Stomach (tissue), 19 donors: ENCODE measurements at places on chromosomes 3 and 15. TPM values are rescaled to one million over a fixed set of nuclear protein-coding genes. Genes with fewer than 3 reads are reported as not detected.

Gene COL8A1
- 5.9 TPM for total RNA-seq

Gene GOLGA6B
- total RNA-seq, result not detected

Gene GRK7
- 0.29 TPM for total RNA-seq

Gene CHRD
- total RNA-seq, result 9.9 TPM

Gene TMCO5A
- total RNA-seq, result not detected

Gene SERINC4
- not detected for total RNA-seq

Gene SYNPR
- 1.0 TPM for total RNA-seq

DNA sequence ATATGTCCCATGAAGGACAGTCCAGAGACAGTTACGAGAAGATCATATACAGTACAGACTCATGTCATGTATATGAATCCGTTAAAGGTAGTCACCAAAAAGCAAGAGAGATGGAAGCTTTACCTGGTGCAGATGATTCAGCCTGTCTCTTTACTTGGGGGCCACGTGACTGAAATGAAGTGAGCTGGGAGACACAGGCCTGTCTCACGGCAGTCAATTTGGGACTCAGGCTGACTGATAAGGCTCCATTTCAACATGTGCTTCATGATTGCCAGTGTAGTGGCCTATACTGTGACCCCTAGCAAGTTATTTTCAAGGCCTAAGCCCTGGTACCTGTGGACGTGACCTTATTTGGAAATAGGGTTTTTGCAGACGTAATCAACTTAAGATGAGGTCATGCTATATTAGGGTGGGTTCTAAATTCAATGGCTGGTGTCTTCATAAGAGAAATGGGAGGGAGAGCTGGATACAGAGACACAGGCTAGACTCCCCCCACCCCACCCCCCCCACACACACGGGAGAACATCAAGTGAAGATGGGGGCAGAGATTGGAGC lies 3.0 kb upstream of the PROK2 start:
- H3K4me3 ChIP-seq, result no peak overlapping the region
- no peak overlapping the region for H3K27ac ChIP-seq
- no peaks in the 10 kb centered on the region for H3K36me3 ChIP-seq
- H3K4me1 ChIP-seq, result peaks cover 26% of the 10 kb centered on the region
- DNase-seq, result no peak

- no peak overlapping the region for H3K27ac ChIP-seq
- no peaks in the 10 kb centered on the region for H3K27me3 ChIP-seq
- H3K36me3 ChIP-seq, result no peaks in the 10 kb centered on the region
- no peak for DNase-seq
- H3K4me3 ChIP-seq, result no peak overlapping the region
- H3K4me1 ChIP-seq, result no peaks in the 10 kb centered on the region
Observed at GRCh38 chr15:100020189-100020588, 287.0 kb upstream of the LYSMD4 start.

DNA sequence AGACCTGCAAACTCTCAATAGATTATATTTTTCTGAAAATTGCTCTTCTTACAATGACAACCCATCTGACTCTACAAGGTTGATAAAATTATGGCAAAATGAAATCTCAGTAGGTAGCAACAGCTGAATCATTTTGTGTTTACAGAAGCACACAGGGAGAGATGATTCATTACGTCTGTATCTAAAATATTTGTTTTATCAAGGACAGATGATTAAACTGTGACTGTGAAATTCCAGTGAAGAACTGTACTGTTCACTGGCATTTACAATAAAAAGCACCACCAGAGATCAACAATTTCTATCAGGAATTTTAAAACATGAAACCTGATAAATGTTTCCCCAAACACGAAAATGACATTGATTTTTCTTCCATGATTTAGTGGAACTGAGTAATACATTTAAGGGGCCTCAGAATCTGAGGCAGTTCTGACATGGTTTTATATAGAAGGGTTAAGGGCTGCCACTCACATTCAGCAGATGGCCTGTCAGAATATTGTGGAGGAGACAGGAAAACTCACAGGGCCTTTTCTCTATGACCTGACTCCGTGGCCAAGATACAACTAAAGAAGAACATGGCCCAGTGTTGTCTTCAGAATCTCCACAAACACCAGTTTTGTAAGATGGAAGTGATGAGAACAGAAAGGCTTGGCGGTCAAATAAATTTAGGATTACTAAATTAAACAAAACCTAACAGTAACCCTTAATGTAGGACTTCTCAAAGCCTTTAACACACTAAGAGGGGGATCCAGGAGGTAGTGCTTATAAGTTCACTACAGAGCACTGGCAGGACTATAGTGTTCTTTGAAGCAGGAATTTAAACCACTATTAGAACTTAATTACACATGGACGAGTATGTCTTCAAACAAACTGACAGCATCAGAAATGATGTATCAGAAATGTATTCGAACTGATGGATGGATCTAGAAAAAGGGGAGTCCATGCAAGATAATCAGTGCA lies 25.9 kb downstream of the RAD18 start:
- DNase-seq, result no peak
- peaks cover 10% of the 10 kb centered on the region for H3K36me3 ChIP-seq

DNA sequence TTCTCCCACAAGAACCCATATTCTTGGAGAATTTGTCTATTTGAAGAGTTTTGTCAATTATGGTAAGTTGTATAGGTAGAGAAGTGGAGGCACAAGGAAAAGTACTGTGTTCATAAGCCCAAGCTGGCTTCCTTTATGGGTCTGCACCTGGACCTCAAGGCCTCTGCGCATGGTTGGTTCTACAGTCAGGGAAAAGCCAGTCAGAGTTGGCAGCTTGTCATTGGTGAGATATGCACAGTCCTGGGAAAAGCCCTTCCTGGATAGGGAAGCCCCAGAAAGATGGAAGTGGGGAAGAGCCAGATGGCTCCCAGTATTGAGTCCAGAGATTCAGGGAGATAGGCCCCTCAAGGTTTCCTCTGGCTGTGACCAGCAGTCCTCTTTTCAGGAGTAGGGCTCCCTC lies 15.8 kb downstream of the BOC start:
- H3K27me3 ChIP-seq, result no peaks in the 10 kb centered on the region
- peaks cover 8% of the 10 kb centered on the region for H3K36me3 ChIP-seq
- no peaks in the 10 kb centered on the region for H3K4me1 ChIP-seq
- DNase-seq, result no peak

DNA sequence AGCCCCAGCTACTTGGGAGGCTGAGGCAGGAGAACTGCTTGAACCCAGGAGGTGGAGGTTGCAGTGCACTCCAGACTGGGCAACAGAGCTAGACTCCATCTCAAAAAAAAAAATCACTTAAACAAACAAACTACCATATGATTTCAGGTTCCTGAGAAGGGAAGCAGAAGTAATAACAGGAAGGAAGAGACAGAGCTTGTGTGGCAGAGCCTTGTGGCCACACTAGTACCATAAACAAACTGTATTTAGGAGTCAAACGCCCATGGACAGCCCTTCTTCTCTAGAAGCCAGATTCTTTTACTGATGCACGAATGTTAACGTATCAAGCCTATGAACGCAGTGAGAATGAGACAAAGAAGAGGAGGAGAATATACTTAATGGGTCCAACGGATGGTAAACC lies 12.0 kb downstream of the MTMR10 start:
- H3K27ac ChIP-seq, result no peak overlapping the region
- H3K4me3 ChIP-seq, result no peak overlapping the region
- H3K36me3 ChIP-seq, result peaks cover 33% of the 10 kb centered on the region
- peaks cover 21% of the 10 kb centered on the region for H3K4me1 ChIP-seq

GRCh38 chr3:68151359-68151758 lies 496.9 kb upstream of the SUCLG2 start:
- H3K36me3 ChIP-seq, result no peaks in the 10 kb centered on the region
- H3K4me1 ChIP-seq, result no peaks in the 10 kb centered on the region
- no peaks in the 10 kb centered on the region for H3K27me3 ChIP-seq
- no peak overlapping the region for H3K27ac ChIP-seq

DNA sequence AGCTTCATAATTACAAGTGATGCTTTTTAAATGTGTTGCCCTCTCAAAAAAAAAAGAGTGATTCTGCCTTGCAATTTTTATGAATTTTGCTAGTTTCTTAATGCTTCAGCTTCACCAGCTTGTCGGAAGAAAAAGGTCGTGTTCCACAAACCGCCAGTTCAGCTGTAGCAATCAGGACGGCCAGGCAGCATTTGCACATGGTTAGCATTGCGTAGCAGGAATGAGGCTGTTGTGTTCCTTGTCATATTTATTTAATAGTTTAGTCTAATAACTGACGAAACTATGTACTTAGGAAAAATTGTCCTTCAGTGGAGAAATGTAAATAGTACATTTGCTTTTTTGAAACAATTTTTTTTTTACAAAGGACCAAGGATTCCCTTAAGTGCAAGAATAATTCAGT lies 64.9 kb upstream of the SELENOK start:
- H3K36me3 ChIP-seq, result no peaks in the 10 kb centered on the region
- DNase-seq, result peak; percentile 6
- no peaks in the 10 kb centered on the region for H3K4me1 ChIP-seq
- no peak overlapping the region for H3K4me3 ChIP-seq

DNA sequence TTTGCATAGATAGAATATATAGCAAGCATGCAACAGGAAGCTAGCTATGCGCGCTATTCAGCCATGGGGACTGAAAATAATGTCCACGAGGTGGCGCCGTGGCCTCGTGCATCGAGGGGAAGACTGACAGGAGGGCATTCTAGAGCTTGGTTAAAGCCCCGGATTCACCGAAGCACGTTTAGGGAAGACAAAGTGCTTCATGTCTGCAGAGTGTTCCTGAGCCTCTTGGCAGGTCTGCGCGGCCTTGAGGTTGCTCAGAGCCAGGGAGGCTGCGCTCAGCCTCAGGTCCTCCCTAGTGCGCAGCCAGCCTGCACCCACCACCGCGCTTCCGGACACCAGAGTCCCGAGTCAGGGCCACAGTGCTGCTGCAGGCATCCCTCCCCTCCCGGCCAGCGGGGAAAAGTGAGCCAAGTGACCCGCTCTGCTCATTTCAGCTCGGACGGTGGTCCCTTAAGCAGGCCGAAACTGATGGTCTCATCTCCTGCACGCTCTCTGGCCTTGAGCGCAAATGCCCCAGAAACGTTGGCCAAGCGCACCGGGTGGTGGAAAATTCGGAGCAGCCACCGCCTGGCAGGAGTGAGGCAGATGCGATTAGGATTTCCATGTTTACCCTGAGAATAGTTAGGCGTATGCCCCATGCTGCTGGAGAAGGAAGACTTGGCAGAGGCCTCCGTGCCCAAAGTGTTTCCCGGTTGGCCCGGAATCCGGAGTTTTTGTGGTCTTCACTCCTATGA lies 24.8 kb downstream of the GABRA5 start:
- H3K4me1 ChIP-seq, result peaks cover 14% of the 10 kb centered on the region
- peak overlapping the region; percentile 38 for H3K4me3 ChIP-seq
